ENCODE measurements at places on chromosomes 4 and X. TPM values are rescaled to one million over a fixed set of nuclear protein-coding genes. Genes with fewer than 3 reads are reported as not detected.

GRCh38 chr4:155512817-155513216 is 136.1 kb upstream of the MAP9 start:
- DNase-seq: peak; percentile 48

- DNase-seq: no peak
These were observed 550.0 kb upstream of the DIPK2B start for GRCh38 chrX:45750639-45751038.

DNA sequence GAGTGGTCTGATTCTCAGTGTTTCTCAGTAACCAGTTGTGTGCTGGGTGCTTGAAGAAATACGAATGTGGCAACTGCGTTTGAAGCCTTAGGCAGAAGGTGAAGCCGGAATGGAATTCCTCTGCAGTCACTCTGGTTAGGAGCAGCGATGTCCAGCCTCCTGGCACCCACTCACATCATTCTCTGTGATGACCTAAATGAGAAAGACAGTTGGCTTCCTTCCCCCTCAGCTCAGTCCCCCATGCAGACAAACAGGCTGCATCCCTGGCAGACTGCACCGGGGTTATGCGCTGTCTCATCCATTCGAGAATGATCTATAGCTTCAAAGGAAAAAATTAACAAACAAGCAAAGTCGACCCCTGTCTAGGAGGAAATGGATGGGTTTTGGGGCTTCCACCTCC is 170.1 kb upstream of the SCML1 start:
- no peak for DNase-seq

- no peak for DNase-seq
These were observed 368.7 kb downstream of the GBA3 start for GRCh38 chr4:23061431-23061830.

GRCh38 chr4:152161676-152162330 is 374.1 kb downstream of the FBXW7 start:
- no peak for DNase-seq

GRCh38 chr4:147546349-147546748 is 65.5 kb downstream of the EDNRA start:
- no peak for DNase-seq

DNA sequence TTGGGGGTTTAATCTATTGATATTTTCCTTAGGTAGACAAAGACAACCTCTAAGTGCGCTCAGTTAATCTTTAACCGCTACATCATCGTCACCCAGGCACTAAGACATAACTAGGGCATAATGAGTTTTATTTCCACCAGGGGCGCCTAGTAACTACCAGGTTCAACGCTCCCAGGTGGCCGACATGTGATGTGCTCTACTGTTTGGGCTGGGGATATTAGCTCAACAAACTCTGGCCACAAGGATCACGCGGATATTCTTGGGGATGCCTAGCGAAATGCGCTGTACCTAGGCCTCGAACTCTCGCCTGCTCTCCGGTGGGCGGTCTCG is 915 bp upstream of the RAB33B start:
- peak; percentile 88 for DNase-seq

DNA sequence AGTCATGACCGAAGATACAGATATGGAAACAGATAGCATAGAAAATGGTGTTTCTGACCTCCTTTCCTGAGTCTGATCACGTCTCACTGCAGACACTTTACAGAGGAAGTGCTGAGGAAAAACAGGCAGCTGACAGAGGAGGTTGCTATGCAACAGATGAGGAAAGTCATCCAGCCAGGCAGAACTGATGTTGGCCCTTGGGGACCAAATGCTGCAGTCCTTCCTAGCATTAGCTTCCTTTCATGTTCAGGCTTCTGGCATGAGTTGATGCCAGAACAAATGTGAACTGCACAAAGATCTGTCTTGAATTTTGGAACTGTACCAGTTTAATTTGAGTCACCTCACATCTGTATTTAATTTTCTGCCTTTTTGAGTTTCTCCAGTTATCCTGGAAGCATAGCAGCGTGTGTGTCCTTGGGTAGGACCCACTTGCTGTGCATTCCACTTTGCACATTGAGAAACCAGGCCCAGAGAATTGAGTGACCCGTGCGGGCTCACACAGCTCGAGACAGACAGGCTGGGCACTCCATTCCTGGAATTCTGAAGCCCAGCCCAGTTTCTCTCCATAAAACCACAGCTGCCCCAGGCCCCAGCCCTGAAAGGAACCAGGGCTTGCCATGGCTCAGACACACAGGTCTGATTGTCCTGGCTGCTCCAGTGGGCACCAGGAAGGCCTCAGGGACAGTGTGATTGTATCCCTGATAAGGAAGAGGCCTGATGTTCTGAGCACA is 1.4 kb upstream of the MAGED1 start:
- DNase-seq: peak; percentile 9

GRCh38 chr4:166662266-166662843 is 571.9 kb downstream of the SPOCK3 start:
- peak; percentile 1 for DNase-seq

DNA sequence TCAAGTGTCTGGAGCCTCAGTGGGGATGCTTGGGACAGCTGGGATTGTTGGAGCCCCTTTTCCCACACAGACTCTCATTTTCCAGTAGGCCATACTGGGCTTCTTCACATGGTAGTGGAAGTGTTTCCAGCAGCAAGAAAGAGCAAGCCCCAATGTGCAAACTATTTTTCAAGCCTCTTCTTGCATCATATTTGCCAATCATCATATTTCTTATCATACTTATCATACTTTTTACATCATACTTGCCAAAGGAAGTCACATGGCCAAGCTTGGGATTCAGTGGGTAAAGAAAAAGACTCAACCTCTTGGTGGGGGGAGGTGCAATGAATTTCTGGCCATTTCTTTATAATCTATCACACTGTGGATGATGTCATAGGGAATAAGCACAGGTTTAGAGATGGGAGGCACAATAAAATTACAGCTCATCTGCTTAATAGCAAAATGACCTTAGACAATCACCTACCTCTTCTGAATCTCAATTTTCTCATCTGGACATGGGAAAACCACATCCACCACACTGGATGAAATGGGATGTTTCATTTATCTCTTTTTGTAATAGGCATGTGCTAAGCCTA is 174.2 kb downstream of the MID1IP1 start:
- DNase-seq: no peak

DNA sequence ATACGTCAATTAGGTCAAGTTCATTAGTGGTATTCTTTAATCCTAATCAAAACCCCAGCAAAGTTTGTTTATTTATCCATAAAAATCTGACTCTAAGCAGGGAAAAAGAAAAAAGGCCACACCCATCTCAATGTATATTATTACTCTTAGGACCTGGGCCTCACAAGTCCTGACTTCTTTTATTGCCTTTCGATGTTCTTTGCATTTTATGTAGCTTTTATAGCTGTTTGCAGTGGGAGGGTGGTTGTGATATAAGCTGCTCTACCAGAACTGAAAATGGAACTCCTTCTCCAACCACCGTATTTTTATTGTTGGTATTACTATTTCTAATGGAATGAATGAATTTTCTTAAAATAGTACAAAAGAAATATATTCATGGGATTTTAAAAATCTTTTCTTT is 163.3 kb upstream of the FAM47C start:
- no peak for DNase-seq

DNA sequence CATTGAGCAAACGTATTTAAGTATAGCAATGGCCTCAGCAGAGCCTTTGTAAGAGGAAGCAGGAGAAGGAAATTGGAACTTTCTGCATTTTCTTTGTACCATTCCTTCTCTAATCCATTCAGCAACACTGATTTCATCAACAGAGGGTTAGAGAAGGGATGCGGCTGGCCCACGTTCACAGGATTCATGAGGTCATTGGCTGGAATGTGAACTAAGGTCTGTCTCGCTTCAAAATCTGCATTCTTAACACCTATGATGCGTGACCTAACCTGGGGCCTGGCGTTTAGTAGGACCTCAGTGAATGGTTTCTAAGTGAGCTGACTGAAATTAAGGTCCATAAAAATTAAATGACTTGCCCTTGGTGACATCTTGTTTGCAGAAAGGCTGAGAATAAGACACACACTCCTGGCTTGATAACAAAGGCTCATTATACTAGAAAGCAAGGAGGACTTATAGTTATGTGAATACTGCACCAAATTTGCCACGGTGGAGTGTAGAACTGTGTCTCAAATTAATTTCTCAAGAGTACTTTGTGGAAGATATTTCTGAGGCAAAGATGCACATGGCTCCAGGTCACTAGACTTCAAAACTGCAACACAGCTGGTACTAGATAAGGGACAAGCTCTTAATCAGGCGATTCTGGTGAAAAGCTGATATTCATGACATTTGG is 25.4 kb downstream of the FGFBP1 start:
- no peak for DNase-seq

Gene SLC35A2
- total RNA-seq: 34.2 TPM

Gene MAGEB2
- 0.16 TPM for total RNA-seq

Gene OCIAD1
- 142 TPM for total RNA-seq

Gene PNMA5
- not detected for total RNA-seq

Gene AKAP4
- not detected for total RNA-seq

Gene ARHGAP24
- 94.7 TPM for total RNA-seq

All from kidney (tissue), 22 donors.